ENCODE measurements at places on chromosomes 12 and 14. TPM values are rescaled to one million over a fixed set of nuclear protein-coding genes. Genes with fewer than 3 reads are reported as not detected.
A peak's percentile ranks its signal among the peaks of the same experiment; 100 is the strongest.

The TMX1 gene
- total RNA-seq: 21.2 TPM

The DEPDC4 gene
- not detected for total RNA-seq

The LYZ gene
- 50.5 TPM for total RNA-seq

The BDKRB1 gene
- total RNA-seq: 2.9 TPM

DNA sequence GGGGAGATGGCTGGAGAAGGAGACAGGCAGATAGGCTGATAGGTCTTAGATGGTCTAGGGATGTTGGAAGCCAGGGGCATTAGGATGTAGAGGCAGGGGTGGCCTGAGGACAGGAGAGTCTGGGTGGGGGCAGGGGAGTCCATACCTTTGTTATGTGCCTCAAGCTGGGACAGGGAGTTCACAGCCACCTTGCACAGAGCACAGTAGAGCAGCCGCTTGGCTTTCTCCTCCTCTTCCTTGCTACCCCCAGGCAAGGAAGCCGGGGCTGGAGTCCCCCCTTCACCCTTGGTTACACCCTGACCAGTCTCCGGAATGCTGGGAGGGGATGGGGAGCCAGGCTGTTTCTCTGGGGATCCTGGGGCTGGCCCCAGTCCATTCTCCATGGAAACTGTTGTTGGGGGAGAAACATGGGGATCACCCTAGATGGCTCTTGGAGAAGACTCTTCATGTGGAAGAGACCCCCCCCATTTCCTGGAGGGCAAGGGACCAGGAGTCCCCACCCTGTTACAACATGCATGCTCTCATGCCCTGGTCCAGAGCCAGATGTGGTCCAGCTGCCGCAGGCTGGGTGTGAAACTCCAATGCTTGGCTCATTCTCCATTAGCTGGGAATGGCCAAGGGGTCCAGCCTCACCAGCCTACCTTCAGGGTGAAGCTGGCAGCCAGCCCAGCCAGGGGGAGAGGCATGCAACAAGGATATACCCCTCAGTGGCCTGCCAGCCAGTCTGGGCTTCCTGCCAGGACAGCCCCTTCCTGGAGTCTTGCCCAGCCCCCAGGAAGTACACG lies 7.2 kb upstream of the GPR84 start:
- H3K27me3 ChIP-seq: no peaks in the 10 kb centered on the region
- peaks cover 41% of the 10 kb centered on the region for H3K4me1 ChIP-seq
- no peak overlapping the region for H3K4me3 ChIP-seq
- peak; percentile 91 for DNase-seq

- peaks cover 18% of the 10 kb centered on the region for H3K4me1 ChIP-seq
- H3K27me3 ChIP-seq: no peaks in the 10 kb centered on the region
- peak within 1 kb of the TSS; percentile 71 for H3K4me3 ChIP-seq
- H3K36me3 ChIP-seq: no peaks in the 10 kb centered on the region
- peak; percentile 74 for DNase-seq
Observed at GRCh38 chr12:99984271-99985128, at the start of gene ANKS1B. ANKS1B (minus strand) TSS chr12:99984936; CDS start chr12:99984237, 699 bp downstream.

DNA sequence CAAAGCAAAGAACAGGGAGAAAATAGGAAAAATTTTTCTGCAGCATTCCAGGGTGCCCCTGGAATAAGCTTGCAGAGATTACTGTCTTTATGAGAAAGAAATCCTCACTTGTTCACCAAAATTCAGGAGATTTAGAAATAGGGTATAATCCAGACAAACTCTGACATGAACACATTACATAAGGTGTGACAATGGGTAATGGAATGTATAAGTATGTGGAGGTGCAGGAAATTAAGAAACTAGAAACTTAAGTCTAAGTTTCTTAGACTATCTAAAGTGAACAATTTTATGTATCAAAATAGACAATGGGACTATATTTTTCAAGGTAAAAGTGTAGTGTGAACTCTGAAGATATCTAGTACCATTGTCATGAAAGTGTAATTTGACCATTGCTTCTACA lies 140.0 kb upstream of the KITLG start:
- H3K27me3 ChIP-seq: no peaks in the 10 kb centered on the region
- DNase-seq: no peak
- no peaks in the 10 kb centered on the region for H3K4me1 ChIP-seq
- H3K4me3 ChIP-seq: no peak overlapping the region
